ENCODE measurements at places on chromosomes 13 and 19.

DNA sequence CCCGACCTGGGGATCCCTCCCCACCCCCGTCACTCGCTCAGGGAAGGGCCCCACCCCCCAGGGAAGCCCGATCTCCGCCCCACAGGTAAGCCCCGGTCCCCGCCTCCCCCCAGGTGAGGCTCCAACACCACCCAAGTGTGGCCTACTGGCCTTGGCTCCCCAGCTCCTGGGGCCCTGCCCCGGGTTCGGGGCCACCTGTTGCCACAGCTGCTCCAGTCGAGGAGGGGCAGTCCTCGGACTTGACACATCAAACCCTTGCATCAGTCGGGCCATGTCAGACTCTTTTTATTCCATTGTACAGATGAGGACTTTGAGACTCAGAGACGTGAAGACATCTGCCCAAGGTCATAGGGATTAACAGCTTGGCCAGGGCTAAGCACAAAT is 512 bp downstream of the CC2D1A start:
- peak; percentile 40 for DNase-seq

DNA sequence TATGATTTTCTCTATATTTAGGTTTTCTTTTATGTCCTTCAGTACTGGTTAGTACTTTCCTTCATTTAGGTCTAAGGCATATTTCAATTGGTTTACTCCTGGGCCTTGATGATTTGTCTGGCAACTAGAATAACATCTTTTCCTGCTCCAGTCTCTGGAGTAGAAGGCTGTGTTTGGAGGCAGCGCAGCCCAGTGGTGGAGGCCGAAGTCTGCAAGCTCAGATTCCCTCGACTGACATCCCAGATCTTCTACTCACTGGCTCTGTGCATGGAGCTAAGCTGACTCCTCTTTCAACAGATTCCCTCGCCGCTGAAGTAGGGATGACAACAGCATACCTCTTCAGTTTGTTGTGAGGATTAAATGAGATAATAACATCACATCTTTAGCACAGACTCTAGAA is 141.0 kb downstream of the RAP2A start:
- no peak for DNase-seq

- DNase-seq = no peak
These were observed 64.7 kb upstream of the OXGR1 start for GRCh38 chr13:97058926-97059325.

DNA sequence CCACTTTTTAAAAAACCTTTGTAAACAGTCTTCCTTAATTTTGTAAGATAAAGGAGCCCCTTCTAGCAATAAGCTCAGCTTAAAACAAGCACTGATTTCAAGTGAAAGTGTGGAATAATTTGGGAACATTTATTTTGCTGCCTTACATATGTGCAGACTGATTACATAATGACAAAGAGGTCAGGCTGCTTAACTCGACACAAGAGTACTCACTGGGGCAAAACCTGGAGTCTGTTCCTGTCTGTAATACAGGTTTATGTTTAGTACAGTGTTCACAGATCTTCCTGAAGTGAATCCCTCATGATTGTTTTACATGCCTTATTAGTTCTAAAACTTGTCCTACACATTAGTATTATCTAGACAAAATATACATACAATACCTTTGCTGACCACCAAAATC is 609.8 kb downstream of the LMO7 start:
- DNase-seq = no peak

- no peak for DNase-seq
These were observed 12.2 kb downstream of the TMEM160 start for GRCh38 chr19:47036097-47036651.

GRCh38 chr19:35978832-35979365 is 16.1 kb upstream of the SDHAF1 start:
- no peak for DNase-seq

Measured in activated naive CD4-positive, alpha-beta T cell treated with anti-CD3 and anti-CD28 coated beads, Interleukin-2, amount 50 U/mL, for 16 hours (primary cell).